SK-N-DZ (cell line): ENCODE measurements at places on chromosomes 6 and 20.

DNA sequence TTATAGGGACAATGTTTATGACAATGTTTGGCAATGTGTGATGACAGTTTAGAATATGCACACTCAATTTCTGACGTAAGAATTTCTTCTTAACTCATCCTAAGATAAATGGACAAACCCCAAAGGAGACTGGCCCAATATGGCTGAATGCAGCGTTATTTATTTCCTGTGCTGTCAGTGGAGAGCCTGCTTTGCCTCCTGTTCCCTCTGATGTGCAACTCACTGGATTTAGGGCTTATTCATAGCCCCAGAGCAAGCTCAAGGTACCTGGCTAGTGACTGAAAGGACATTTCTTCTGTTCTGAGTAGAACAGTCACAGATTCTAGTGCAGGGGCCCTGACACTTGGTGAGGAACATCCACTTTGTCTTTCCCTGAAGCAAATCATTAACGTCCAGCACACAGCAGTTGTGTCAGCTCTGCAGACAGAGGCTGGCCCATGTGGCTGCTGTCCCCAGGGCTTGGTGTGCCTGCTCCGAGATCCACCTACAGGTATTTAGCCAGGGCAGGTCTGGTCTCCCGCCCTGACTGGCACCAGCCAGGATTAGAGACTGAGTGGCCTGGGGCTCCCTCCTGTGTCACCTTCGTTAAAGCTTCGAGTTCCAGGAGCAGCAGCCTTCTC lies 64.8 kb downstream of the FARS2 start:
- DNase-seq = no peak

DNA sequence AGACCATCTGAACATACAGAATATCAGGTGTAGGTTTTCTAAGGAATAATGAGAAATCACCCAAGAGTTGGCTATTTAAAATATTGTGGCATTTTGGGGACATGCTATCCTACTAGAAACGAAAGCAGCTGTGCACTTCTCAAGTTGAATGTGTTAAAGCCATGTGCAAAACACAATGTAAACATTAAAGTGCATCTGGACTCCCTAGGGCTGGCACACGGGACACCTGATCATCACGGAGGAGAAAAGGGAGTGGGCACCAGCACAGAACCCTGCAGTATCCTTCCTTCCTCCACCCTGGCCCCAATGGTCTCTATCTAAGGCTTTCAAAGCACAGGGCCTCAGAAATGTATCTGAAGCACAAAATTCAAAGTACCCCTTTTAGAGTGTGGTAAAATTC lies 94.3 kb downstream of the INSM1 start:
- no peak for DNase-seq

DNA sequence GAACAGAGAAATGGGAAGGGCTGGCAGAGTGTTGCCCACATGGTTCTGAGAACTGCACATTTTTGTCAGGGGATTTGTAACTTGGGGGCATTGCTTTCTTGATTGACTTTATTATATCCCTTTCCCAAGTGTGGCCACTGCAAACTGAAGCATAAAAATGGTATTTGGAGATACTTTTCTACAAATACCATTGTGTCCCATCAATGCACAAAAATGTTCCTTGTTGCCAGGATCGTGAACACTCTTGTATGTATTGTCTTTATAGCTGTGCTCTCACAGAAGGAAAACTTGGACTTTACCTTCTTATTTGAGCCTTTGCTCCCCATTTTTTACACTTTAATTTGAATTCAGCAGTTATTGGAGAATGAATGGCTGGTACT lies 57.1 kb upstream of the C20orf144 start:
- DNase-seq = no peak

DNA sequence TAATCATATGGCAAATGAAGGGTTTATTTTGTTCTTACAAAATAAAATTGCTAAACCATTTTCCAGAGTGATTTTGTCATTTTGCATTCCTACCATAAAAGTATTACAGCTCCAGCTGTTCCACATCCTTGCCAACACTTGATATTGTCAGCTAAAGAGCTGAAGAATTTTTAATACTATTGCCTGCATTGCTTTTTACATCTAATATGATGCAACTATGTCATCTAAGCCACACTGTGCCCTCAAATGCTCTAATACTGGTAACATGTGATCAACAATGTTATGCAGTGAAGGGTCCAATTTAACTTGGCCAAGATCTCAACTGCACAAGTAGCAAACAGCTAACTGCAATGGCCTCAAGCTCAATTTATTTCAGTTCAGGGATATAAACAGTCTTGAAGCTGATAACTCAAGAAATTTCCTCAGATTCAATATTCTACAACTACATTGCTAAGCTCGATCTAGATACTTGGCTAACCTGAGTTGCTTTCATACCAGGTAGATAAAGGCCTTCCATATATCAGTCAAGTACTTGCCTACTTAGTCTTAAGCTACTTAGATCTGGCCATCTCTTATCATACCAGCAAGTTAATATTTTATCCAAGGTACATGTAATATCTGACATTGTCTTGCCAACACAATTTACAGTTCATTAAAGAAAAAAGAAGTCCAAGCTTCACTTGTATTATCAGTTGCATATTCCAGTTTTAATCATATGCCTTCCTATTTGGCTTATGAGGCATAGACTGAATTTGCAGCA lies 17.0 kb downstream of the AKIRIN2 start:
- no peak for DNase-seq

GRCh38 chr20:24616258-24617079 lies 147.0 kb downstream of the SYNDIG1 start:
- DNase-seq = no peak

- peak; percentile 64 for DNase-seq
These were observed 307 bp downstream of the RANBP9 start for GRCh38 chr6:13711324-13711732.

DNA sequence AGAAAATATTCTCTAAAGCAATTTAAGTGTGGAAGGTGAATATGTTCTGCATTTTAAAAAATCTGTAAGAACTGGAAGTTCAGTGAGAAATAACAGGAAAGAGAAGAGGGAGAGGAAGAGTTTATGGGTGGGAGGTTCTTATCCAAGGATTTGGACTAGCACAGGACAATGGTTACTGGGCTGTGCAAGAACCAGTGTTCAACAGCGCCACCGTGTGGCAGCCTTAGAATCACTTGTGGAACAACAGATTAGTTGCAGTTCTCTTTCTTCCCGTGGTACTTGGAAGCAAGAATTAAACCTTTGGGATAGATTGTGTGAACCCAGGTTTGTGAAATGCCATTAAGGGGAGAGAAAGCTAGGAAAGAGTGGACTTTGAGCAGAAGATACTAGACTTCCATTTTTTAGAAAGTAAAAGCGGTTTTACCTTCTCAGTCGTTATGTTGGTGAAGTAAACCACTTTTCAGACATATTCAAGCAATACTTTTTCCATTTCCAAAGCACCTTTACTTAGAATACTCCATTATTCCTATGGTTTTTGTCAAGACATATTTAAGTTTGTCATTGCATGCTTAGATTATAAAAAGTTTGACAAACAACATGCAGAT lies 436.7 kb downstream of the RNF144B start:
- peak; percentile 12 for DNase-seq

DNA sequence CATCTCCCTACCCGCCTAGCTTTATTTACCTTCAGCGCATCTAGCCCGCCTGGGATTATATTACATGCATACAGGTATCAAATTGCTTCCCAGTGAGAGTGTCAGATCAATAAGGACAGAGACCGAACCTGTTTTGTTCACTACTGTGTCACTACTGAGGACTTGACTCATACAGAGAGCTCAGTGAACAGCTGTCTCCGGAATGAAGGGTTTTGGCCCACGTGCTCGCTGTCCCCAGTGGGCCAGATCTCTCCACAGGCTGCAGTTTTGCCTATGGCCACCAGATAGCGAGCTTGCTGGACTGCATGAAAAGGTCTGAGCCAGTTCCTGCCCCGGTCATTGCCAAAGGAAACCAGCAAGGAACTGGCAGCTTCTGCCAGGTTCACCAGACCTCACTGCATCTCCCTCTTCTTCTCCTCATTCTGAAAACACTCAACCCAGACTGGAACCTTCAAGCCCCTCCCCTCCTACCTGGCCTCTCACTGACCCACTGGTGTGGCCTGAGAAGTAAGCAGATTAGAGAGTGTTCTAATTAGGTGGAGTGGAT lies 150.8 kb downstream of the ZMYND8 start:
- peak; percentile 81 for DNase-seq

- no peak for DNase-seq
These were observed 162.2 kb downstream of the NKAIN2 start for GRCh38 chr6:123965894-123966293.

DNA sequence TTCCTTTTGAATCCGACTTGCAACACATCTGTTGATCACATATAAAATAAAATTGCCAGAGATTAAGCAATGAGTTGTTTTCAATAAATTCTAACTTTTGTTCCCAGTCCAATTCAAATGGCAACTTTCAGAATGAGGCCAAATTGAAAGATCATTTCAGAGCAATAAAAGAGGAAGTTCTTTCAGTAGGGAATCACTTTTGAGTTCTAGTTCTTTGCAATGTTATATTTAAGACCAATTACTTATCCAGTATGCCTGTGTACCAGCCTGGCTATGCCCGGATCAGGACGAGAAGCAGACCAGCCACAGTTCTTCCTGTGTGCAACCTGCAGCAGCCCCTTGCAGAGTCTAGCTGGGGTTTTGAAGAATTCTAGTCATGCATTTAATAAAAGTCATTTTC lies 232.5 kb downstream of the BTBD9 start:
- DNase-seq = no peak

GRCh38 chr6:39226639-39227329 lies 2.5 kb downstream of the KCNK5 start:
- DNase-seq = no peak

DNA sequence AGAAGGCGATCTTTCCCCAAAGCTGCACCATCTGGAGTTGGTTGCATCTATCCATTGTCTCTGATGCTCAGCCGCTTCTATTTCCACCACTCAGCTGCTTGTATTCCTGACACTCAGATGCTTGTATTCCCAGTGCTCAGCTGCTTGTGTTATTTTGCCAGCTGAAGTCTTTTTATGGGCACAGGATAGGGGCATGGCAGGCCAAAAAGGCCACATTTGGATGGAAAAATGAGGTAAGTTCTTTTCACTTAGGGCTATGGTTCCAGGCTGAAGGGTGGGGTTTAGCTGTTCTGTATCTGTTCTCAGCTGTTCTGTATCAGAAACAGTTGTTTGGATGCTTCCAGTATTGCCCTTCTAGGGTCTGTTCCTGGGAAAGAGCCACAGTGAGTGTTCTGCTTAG lies 944.9 kb downstream of the QKI start:
- DNase-seq = no peak

- DNase-seq = no peak
These were observed 16.3 kb downstream of the RRBP1 start for GRCh38 chr20:17665756-17666155.

DNA sequence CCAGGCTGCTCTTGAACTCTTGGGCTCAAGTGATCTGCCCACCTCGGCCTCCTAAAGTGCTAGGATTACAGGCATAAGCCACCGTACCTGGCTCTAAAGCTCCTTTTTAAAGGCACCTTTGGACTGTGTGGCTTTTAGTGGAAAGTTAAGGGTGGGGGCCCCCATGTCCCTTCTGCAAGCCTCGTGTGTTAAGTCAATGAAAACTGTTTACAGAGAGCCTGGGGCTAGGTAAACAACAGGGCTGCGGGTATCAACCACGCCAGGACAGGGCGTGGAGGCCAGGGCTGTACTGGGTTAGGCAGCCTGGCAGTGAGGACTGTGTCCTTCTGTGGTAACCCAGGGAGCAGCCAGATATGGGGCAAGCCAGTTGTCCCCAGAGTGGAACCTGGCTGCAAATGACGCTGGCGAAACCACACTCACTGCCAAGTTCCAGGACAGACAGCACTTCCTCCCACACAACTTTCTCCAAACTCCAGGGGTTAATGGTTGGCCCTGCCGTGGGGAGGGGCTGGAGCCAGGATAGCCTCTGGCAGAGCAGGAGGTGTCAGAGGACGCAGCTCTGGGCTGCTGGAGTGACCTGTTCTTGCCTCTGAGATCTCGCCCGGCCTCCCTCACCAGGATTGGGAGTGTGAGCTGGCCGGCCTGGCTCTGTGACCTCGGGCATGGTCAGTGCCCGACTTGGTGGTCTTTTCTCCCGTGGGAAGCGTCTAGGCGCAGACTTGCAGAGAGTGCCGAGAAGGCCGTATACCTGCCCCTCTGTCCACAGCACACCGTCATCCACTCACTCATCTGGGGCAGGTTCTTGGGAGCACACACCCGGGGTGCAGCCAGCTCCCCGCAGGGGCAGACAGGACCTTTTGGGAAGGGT lies 3.2 kb downstream of the SLC17A9 start:
- no peak for DNase-seq

DNA sequence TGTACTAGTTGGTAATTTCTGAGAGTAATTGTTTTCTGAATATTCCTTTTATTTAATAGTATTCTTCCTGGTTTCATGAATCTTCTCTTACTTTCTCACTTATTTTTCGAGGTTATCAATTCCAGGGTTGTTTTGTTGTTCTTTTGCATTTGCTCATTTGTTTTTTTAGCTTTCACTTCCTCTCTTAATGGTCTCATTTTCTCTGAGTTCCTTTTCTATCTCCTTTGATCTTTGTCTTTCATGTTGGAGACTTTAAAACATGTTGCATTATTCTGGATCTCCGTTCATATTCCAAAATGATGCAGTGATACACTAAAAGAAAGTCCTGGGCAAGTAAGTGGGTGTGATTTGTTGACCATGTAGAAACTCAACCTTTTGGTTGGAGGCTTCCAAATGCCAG lies 345.3 kb upstream of the SLC35B3 start:
- no peak for DNase-seq

DNA sequence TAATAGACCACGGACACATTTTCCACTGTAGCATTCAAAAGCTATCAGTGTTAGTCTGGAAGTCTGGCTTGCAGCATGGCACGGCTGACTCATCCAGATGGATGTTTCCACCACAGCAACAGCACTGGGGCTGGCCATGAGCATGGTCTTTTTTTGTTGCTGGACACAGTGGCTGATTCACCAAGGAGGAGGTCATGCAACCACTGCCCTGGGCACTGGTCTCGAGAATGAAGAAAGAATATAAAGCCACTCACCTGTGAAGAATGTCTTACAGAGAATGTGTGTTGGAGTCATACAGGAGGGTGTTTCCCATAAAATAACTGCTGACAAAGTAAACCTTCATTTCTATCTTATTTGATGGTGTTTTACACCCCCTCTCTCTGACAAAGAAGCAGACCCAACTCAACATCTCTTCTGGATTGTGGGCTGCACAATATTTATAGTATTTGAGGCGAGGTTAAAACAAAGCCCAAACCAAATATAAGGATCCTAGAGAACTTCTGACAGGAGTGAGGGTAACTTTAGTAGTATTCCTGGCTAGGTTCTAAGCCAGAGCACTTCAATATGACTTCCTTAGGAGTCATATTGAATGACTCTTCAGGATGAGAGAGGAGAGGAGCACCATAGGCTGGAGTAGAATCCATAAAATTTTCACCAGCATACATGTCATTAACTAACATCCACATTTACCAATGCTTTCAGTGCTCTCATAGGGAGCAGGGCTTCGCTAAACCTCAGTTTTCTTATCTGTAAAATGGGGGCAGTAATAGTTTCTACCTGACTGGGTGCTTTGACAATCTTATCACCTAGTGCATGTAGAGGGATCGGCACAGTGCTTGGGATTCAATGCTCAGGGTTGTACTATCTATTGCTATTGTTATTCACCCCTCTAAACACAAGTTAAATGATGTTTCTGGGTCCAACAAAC lies 121.4 kb downstream of the KIF13A start:
- DNase-seq = no peak
